ENCODE measurements at places on chromosomes 5 and 9.
A peak's percentile ranks its signal among the peaks of the same experiment; 100 is the strongest.

DNA sequence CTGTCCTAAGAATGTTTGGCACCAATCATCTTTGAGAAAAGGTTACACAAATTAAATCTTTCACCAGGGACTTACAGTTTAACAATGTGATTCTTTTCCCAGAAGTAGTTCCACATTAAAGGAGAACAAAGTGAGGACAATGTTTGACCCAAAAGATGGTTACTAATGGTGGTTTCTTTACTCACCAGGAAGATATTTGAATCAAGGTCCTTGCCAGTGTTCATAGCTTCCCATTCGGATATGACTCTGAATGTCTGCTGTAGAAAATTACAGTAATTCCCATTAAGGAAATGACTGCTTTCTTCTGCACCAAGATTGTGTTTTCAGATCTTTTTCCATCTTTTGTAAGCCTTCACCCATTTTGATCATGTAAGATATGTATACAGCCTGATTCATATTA is 114.6 kb upstream of the ADAMTSL1 start:
- no peak overlapping the region for H3K4me3 ChIP-seq
- H3K36me3 ChIP-seq = no peaks in the 10 kb centered on the region
- no peak overlapping the region for H3K27ac ChIP-seq
- H3K4me1 ChIP-seq = no peaks in the 10 kb centered on the region
- H3K27me3 ChIP-seq = no peaks in the 10 kb centered on the region

- H3K27ac ChIP-seq = no peak overlapping the region
- H3K4me1 ChIP-seq = no peaks in the 10 kb centered on the region
- peak; percentile 22 for DNase-seq
- peaks cover 5% of the 10 kb centered on the region for H3K36me3 ChIP-seq
Observed at GRCh38 chr5:34959323-34959722, 30.0 kb downstream of the DNAJC21 start.

- no peak overlapping the region for H3K4me3 ChIP-seq
- H3K4me1 ChIP-seq = no peaks in the 10 kb centered on the region
- H3K36me3 ChIP-seq = no peaks in the 10 kb centered on the region
- H3K27ac ChIP-seq = no peak overlapping the region
Observed at GRCh38 chr5:15321776-15322175, 178.2 kb upstream of the FBXL7 start.

DNA sequence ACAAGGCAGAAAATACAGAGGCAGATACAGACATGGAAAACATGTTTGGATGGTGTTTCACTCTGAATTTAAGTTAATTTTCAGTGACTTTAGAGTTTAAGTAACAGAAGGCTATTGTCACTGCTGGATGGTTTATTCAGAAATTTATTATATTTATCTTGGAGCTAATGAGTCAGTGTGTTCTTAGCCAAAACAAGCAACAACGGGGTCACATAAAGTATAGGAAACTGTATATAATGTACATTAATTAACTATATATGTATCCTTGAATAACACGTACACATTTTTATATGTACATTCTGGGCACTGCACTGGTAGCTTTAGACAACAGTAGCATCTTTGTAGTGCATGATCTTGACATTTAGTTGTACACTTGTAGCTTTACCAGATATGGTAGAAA is 30.7 kb downstream of the CYLC2 start:
- H3K4me3 ChIP-seq = no peak overlapping the region
- no peaks in the 10 kb centered on the region for H3K4me1 ChIP-seq
- no peak for DNase-seq
- no peak overlapping the region for H3K27ac ChIP-seq
- no peaks in the 10 kb centered on the region for H3K36me3 ChIP-seq
- no peaks in the 10 kb centered on the region for H3K27me3 ChIP-seq

GRCh38 chr5:96381526-96381925 is 51.5 kb downstream of the PCSK1 start:
- H3K36me3 ChIP-seq = no peaks in the 10 kb centered on the region
- H3K27me3 ChIP-seq = no peaks in the 10 kb centered on the region
- no peak overlapping the region for H3K27ac ChIP-seq
- H3K4me1 ChIP-seq = no peaks in the 10 kb centered on the region

GRCh38 chr5:6185574-6185973 is 192.8 kb downstream of the MED10 start:
- no peak for DNase-seq
- H3K4me1 ChIP-seq = no peaks in the 10 kb centered on the region
- no peaks in the 10 kb centered on the region for H3K36me3 ChIP-seq
- no peak overlapping the region for H3K4me3 ChIP-seq
- no peaks in the 10 kb centered on the region for H3K27me3 ChIP-seq

Data from large intestine (tissue), 12 donors.